ENCODE measurements at places on chromosomes 4 and X.

- no peak for DNase-seq
These were observed 21.8 kb downstream of the SH3TC1 start for GRCh38 chr4:8220661-8221450.

DNA sequence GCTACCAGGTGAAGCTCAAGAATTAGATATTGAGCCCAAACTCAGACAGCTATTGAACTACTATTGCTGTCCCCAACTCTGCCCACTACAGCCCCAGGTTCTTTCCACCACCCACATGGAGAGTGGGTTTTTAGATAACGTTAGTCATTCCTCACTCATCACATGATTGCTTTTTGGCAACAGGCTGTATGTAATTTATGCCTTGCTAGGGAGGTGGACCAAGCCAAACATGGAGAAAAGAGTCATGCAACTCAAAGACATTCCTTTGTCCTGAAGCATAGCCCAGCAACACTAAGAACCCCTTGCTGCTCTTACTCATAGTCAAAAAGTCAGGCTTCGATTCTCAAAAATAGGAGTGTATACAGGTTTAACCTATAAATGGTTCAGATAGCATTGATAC is 275.9 kb upstream of the VCX3A start:
- DNase-seq, result no peak

GRCh38 chr4:100147684-100148083 is 42.6 kb downstream of the DDIT4L start:
- no peak for DNase-seq

DNA sequence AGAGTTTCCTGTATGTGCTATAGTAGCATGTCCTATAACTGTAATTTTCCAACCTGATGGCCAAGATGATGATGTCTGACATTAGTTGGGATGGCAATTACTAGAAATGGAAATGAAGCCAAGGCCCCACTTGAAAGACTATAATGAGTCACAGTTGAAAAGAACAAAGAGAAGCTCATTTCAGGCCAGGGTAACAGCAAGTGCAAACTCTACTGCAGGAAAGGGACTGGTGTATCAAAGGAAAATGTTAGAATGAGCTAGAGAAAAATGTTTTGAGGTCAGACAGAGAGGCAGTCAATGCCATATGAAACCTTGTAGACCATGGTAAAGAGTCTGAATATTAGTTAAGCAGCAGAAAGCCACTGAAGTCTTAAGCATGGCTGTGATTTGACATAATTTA is 146.2 kb upstream of the SH3RF1 start:
- DNase-seq, result no peak

DNA sequence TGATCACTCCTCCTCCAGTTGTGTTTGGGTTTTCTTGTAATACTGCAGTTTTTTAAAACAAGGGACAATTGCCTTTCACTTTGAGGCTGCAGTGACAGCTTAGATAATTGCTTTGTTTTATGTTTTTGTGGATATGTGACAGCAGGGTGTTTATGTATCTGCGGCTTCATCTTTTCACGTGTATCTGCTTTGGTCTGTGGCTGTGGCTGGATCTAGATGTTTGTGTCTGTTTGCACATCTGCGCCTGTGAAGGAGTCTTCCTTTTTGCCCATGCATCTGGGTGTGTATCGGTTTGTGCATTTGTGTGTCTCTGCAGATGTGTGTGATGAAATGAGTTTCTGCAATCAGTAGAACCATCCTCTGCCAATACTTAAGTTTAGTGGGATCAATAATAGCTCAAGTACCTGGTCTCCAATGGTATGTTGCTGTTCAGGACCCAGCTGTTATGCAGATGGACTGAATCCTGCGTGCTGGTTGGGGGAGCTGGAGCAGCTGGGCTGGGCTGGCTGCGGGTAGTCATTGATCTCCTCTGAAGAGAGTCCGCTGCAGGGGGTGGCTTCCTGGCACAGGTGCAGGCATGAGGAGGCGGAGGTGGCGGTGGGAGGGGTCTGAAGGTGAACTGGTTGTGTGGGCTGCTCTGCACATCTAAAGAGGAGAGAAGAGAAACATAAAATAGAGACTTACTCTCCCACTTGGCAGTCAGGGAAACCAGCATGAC is 390.3 kb downstream of the SH2D1A start:
- peak; percentile 2 for DNase-seq

- no peak for DNase-seq
These were observed 94.7 kb upstream of the CBLL2 start for GRCh38 chrX:22177950-22178515.

All from stimulated activated CD4-positive, alpha-beta T cell treated with anti-CD3 and anti-CD28 coated beads, Interleukin-15, amount 100 ng/mL, for 1 hour (primary cell).